MV-4-11 (cell line): ENCODE measurements at places on chromosomes 6 and 20.

GRCh38 chr20:31811796-31812728 lies 7.1 kb upstream of the MYLK2 start:
- no peak for DNase-seq

GRCh38 chr6:43793875-43794242 lies 23.8 kb downstream of the VEGFA start:
- DNase-seq, result no peak

- no peak for DNase-seq
Measured at GRCh38 chr6:401239-401993, 9.9 kb downstream of the IRF4 start.

DNA sequence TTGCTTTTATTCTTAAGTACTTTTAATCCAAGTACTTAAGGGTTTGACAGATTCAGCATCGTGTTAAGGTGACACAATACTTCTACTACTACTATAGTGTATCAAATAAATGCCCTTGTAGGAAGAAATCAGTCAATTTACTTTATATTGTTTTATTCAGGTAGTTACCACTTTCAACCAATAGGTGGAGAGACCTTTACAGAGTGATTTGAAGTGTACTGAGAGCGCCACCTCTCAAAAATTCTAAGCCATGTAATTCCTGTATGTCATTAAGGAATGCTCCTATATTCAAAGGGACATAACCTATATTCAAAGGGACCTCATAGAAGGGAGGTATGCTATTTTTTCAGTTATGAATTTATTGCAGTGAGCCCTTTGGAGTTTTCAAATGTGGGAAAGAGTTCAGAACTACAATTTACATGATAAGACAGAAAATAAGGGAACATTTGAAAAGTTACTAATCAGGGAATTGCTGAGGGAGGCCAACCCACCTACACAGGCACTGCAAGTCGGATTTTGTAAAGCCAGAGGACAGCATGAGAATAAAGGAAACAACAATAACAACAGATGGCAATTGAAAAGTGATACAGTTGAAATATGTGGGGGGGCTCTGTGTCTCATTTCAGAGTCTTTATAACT lies 955.6 kb downstream of the TBC1D32 start:
- peak; percentile 14 for DNase-seq

GRCh38 chr20:64010711-64011237 lies 25.2 kb upstream of the C20orf204 start:
- no peak for DNase-seq

DNA sequence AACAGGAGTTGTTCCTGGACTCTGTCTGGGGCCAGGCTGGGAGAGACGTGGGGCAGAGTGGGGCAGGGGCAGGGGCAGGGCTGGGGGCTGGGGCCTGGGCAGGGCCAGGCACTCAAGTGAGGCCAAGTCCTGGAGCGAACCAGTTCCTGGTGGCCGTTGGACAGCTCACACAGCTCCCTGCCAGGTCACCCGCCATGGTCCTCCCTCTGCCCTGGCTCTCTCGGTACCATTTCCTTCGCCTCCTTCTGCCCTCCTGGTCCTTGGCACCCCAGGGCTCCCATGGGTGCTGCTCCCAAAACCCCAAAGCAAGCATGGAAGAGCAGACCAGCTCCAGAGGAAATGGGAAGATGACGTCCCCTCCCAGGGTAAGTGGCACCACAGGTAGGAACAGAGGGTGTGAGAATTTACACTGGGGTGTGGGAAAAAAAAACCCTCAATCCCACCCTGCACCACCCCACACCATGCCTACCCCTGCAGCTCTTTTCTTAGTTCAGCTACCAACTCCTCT lies at the start of gene MCCD1:
TSS of gene MCCD1 (plus strand) at position 142 of the 508 bp plus-strand sequence. CDS start at position 195, 53 bp downstream.
- no peak for DNase-seq

DNA sequence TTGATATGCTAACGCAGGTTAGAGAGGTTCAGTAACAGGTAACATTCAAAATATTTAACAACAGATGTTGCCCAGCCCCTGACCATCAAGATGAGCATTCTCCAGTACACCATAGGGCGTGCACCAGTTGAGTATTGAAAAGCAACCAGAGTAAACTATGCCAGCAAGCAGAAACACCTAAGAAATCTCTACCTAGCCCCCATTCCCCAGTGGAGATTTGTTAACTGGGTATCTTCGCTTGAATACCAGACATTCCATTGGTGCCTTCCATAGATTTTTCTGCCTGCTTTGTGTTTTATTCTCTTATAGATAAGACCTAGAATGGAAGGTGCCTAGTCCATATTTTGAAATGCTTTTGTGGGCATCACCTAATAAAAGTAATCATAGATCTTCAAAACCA lies 623.9 kb downstream of the KIF16B start:
- no peak for DNase-seq

GRCh38 chr6:148915810-148916209 lies 169.0 kb downstream of the UST start:
- DNase-seq, result no peak

- peak; percentile 68 for DNase-seq
Measured at GRCh38 chr20:41290804-41291389, 26.6 kb downstream of the ZHX3 start.

DNA sequence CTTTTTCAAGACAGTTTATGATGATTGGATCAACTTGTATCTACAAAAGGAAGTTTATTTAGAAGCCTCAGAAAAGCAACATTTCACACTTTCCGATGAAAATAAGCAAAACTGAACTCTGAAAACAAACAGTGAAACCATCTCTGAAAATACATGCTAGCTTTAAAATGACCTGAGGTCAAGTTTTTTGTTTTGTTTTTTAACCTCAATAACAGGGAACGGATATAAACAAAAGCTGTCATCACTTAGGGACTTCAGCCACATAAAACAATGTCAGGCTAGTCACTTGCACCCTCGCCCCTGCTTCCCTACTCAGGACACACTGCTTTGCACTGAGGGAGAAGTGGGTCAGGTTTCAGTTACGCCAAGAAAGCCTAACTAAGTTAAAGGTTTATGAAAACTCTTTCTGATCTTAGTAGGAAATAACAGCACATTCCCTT lies 11.6 kb downstream of the BACH2 start:
- no peak for DNase-seq

DNA sequence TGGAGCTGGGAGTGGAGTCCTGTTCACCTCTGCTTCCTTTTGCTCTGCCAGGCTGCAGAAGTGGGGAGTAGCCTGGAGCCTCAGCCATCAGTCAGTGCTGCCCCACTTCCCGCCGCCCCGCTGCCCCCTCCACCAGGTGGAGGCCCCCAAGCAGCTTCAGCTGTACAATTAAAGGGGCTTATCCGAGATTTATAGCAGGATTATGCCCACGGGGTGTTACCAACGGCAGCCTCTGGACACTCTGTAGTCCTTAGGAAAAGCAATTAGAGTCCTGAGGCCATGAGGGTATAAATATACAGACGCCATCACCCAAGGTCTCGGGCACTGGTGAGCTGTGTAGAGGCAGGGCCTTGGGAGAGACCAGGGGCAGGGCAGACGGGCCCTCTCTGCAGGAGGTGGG lies 55.4 kb downstream of the GRM4 start:
- DNase-seq, result no peak

- no peak for DNase-seq
Measured at GRCh38 chr20:20497242-20497978, 129.5 kb downstream of the INSM1 start.

- no peak for DNase-seq
Measured at GRCh38 chr6:114286211-114286610, 56.6 kb downstream of the HS3ST5 start.

- DNase-seq, result peak; percentile 20
Measured at GRCh38 chr20:22387452-22387851, 196.9 kb downstream of the FOXA2 start.

DNA sequence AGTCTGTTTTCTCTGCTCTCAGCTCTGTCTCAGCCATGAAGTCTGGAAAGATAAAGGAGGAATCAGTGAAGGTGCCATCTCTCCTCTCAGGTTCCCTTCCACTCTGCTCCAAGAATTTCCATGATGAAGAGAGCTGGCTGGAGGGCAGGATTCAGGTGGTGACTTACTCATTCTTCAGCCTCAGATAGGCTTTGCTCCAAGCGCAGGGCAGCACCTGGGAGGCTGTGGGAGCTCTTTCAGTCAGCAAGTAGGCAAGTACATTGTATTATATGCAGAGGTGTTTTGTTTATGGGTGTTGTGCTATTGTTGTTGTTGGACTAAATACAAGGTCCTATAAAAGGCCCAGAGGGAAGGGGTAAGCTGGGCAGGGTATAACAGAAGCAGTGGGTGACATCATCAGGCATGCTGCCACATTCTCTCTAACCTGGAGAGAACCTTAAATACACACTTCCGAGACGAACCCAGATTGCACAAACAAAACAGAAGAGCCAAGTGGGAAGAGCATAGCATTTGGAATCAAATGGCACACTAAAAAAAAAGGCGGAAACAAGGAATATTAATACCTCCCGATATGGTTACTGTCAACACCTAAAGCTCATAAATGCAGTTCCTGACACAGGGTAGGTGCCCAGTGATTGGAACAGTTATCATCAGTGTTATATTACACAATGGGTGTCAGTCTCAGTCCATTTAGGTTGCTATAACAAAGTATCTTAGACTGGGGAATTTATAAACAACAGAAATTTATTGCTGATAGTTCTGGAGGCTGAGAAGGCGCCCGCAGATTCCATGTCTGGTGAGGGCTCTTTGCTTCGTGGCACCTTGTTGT lies 14.5 kb upstream of the PSMG4 start:
- DNase-seq, result no peak

- DNase-seq, result no peak
Measured at GRCh38 chr6:135149376-135149775, 31.7 kb upstream of the MYB start.

- no peak for DNase-seq
Measured at GRCh38 chr20:16596991-16597390, 23.7 kb upstream of the KIF16B start.

DNA sequence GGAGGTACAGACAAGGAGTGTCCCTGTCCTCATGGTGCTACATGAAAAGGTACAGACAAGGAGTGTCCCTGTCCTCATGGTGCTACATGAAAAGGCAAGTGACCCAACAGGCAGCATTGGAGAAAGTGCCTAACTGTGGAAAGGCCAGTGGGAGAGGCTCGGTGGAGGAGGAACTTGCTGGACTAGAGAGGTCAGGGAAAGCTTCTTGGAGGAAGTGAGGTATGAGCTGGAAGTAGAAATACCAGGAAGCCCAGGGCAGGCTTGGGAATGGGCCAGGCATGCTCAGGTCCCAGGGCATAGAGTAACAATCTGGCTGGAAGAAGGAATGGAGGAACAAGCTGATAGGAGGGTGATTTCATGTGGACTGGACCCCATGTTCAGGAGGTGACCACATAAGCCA lies 59.8 kb upstream of the FNDC1 start:
- DNase-seq, result no peak

GRCh38 chr6:34476921-34477320 lies 11.0 kb downstream of the PACSIN1 start:
- DNase-seq, result no peak

GRCh38 chr6:75318900-75319299 lies 34.3 kb upstream of the TMEM30A start:
- no peak for DNase-seq

DNA sequence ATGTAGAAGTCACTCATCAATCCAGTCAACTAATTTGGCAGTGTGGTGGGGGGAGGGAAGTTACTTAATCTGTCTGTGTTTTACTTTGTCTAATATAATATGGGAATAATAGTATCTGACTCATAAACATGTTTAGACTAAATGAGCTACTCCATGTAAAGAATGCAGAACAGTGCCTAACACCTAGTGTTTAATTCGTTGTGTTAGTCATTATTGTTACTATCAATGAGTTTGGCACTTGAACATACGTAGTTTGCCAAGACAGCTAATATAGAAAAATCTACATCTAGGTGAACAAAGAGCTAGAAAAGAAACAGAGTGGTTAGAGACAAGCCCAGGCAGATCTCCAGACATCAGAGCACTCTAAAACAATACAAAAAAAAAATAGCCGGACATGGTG lies 49.1 kb downstream of the IRAK1BP1 start:
- DNase-seq, result no peak

- DNase-seq, result no peak
Measured at GRCh38 chr6:82641677-82642076, 278.1 kb downstream of the TPBG start.

DNA sequence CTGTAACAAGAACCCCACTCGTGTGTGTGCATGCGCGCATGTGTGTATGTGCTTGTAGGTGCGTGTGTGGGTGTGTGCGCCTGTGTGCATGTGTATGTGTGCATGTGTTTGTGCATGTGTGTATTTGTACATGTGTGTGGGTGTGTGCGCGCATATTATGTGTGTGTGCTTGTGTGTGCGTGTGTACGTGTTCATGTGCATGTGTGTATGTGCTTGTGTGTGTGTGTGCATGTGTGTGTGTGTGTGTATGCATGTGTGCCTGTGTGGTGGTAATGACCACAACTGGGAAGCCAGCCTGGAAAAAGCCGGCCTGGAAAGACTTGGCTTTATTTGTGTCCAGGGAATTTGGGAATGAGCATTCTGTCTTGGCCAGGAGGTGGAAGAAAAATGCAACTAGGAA lies 157.5 kb downstream of the PAX1 start:
- DNase-seq, result no peak

DNA sequence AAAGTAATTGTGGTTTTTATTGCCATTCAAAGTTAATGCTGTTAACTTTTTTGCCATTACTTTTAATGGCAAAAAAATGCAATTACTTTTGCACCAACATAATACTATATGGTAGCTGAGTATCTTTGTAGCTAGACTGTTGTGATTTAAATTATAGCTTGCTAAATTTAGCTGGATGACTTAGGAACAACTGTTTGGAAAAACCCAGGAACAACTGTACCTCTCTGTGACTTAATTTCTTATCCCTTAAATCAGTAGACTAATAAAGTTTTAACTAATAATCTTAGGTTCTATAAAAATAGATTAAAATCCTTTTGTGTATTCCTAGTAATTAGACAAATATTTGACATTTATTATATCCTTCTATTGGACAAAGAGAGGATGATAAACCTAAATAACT lies 268.2 kb downstream of the TENT5A start:
- DNase-seq, result no peak

- DNase-seq, result no peak
Measured at GRCh38 chr6:7313505-7314165, 636 bp upstream of the SSR1 start.

DNA sequence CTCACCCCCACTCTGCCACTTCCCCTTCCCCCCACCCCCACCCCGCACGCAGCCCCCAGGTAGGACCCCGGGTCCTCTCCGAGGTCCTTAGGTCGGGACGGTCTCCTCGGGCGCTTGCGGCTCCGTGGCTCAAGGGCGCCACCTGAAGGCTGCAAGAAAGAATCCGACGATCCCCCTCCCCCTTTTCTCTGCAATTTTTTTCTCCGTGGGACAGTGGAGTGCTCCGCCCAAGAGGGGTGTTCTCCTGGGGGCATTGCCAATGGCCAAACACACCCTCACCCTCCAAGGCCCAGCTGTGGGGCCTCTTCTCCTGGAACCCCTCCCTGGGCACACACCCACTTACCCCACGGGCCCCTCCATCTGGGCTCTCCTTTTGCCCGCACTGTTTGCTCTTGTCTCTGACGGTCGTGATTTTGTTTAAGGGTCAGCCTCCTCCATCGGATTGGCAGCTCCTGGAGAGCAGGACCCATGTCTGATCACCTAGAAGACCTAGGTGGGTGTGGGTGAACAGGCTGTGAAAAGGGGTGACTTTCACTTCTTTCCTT lies 1.1 kb upstream of the TMEM74B start:
- DNase-seq, result peak; percentile 6
